ENCODE measurements at places on chromosomes 7 and 10.

DNA sequence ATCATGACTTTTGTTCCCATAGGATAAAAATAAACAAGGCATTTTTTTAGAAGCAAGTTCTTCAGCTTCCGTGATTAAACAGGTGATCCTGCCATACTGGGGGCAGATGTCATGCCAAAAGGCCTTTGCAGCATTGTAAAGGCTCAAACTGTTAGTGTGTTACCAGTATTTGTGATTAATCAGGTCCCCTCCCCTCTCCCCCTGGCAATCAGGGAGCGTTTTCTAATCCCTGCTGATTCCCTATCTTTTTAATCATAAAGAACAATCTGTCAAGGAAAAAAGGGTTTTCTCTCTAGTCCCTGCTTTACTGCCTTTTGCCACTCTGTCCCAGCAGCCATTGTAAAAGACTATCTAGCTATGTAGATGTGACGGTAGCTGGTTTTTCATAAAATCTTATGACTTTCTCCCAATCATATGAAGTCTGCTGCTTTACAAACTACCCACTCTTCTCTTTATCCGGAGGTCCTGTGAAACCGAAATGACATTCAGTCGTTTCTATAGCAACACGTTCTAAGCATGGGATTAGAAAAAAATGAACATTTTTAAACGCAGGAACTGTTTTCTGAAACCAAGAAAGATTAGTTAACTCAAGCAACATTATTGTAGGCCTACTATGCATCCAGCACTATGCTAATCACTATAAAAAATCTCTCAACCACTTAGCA lies 210.9 kb downstream of the RNLS start:
- DNase-seq, result no peak

- DNase-seq, result no peak
Observed at GRCh38 chr7:26500749-26501352, 209.2 kb downstream of the SNX10 start.

DNA sequence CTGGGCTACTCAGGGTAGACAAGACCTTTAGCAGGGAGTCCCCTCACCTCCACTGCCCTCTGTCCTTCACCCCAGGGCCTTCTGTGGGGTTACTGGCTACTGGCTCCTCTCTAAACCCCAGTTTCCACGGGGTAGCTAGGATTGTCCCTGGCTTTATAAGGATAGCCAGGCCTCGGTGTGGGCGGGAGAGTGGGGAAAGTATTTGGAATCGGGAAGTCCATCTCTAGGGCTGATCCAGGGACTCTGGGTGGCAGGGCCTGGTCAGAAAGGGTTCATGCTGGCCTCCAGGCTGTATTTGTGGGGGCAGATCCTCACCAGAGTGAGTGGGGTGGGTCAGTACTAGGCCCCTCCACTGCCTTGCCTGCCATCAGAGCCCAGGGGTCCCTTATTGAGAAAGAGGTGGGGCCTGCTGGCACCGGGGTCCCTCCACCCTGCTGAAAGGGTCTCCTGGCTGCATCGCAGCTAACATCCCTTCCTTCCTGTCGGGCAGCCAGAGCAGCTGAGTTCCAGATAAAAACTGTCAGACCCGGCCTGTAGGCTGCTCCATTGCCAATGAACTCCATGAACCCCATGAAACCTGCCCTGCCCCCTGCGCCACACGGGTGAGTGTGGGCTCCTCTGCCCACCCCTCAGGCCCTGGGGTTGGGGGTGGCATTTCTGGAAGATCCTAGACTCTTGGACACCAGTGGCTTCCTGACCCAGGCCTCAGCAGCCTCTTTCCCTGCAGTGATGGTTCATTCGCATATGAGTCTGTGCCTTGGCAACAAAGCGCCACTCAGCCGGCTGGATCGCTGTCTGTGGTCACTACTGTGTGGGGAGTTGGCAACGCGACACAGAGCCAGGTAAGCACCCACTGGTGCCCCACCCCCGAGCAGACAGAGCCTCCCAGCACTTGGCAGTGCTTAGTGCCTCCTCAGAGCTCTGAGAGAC lies 7.3 kb downstream of the ZMIZ2 start:
- DNase-seq, result no peak

DNA sequence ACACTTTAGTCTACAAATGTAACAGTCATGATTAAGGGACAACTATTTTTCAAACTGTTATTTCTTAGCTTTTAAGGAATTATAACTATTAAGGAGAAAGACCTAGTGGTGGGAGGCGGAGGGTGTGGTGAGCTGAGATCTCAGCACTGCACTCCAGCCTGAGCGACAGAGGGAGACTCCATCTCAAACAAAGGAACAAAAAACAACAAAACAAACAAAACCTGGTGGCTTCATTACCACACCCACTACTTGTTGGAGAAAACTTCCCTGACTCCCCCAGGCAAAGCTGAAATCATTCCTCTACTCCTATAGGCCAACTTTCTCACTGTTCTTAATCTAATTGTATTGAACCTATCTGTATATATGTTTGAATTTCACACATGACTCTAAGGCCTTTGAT lies 3.2 kb downstream of the POLR1F start:
- DNase-seq, result no peak

DNA sequence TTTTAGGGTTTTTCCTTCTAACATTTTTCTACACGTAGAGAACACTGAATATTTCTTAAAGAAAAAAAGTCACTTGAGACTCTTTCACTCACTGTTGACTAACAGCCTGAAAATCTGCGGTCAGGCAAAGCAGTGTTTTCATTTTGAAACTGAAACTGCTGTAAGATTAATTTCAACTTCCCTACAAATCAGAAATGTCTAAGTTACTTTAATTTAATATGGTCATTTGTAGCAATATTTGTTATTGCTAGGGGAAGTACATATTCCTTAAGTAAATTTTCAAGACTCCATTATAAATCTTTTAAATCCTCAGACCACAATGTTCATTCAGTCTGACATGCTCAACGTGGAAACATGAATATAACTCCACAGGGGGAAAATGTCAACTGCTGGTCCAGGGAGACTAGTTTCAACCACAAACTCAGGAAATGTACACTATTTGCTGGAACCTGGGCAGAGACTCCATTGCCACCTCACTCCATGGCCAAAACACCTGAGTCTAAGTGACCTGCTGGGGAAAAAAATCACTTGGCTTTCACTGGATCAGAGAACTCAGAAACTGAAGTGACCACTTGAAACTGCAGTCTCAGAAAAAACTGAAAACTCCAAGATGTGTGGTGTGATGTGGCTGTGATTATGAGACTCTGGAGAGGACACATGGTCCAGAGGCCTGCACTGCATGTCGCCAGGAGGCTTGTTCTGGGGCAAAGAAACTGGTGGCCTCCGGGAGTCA lies 161.2 kb downstream of the TAX1BP1 start:
- DNase-seq, result no peak

GRCh38 chr10:28559618-28560017 lies 26.7 kb downstream of the WAC start:
- no peak for DNase-seq

GRCh38 chr10:49362596-49363260 lies 33.2 kb downstream of the DRGX start:
- no peak for DNase-seq

DNA sequence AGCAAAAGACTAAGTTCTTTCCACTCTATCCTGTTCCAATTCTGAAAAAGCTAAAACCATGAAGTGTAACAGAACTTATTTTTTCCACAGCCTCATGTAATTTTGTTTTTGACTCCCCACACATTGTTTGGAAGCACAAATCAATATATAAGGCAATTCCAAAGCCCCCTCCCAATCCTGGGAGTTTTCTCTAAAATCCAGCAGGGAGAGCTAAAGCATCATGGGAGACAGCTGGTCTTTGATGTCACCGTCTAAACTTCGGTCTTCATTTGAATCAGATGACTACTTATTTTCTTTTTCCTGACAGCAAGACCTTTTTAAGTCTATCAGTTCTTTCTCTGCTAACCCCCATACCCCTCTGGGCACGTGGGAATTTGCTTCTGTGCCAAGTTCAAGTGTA lies 33.3 kb upstream of the PON1 start:
- no peak for DNase-seq

DNA sequence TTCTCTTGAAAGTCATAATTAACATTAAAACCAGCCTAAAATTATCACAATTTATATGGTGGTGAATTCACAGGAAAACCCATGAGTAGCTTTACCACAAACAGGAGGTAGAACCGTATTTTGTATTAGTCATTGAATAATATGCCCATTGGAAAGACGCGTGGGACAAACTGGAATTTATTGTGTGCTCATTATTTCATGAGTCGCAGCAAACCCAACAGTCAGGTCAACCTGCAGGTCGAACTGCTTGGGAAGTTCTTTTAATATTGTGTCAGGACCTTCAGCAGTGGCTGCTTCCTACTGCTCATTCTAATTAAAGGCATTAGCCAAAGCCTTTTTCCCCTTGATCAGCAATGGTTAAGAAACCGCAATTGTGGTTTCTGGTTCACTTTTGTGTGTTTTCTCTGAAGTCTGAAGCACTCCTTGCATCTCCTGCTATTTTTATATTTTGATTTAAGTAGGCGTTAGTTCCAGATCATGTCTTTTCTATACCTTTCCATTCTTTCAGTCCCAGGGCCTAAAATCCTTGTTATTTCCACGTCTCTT lies 100.1 kb downstream of the RAB11FIP2 start:
- DNase-seq, result no peak

GRCh38 chr10:110747609-110748464 lies 103.7 kb downstream of the RBM20 start:
- DNase-seq, result no peak

DNA sequence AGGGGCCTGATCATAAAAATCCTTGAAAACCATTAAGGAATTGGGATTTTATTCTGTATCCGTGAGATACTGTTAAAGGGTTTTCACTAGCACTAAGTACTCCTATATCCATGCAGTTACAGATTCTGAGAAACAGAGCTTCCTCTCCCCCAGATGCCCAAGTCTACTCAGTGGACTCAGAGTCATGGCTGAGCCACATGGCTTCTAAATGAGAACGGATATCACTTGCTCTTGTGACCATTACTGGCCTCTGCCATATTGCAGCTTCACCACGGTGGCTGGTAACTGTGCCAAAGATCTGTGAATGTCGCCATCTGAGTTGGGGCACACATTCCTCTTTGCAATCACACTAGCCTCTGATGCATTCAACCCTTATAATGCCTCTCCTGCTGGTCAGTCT lies 42.0 kb upstream of the PALS2 start:
- no peak for DNase-seq

DNA sequence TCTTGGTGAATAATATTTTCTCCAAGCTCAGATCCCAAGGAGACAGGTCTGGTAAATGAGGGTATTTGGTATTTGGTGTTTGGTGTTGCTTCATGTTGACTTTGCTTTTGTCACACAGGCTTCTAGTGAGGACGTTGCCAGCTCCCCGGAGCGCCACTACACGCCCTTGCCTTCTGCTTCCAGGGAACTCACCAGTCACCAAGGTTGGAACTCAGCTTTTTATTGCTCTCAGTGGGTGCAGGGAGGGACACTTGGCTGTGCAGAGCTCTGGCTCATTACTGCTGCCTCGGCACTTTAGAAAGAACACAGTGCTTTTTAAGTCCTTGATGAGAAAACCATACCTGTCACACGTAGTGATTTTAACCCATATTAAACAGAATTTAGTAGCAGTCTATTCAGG lies 892.9 kb downstream of the LRMDA start:
- DNase-seq, result no peak

- no peak for DNase-seq
Observed at GRCh38 chr7:6401536-6401935, 46.2 kb downstream of the DAGLB start.

DNA sequence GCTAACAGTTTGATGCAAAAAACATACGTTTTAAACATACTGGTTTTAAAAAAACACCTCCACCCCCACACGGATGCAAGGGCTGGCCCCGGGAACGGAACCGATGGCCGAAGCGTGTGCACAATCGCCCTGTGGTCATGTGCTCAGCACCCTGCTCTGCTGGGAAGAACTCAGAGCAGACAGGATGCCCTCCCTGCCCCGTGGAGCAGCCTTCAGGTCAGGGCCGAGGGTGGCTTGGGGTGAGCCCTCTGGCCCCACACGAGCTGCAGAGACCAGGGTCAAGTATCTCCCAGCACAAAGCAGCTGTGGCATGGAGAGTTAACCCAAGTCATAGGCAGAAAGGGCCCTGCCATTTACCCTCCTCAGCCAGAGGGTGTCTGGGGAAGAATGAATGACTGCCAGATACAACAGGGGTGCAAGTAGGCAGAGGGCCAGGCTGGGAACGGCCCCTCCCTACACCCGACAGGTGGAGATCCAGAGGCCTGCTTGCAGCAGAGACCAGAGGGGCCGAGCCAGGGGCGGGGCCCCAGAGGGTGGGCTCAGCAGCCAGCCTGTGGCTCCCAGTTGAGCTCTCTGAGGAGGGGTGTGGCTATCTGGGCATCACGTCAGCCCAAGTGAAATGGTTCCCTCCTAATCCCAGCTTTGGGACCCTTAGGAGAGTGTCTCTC lies 56.8 kb downstream of the ZRANB1 start:
- no peak for DNase-seq

DNA sequence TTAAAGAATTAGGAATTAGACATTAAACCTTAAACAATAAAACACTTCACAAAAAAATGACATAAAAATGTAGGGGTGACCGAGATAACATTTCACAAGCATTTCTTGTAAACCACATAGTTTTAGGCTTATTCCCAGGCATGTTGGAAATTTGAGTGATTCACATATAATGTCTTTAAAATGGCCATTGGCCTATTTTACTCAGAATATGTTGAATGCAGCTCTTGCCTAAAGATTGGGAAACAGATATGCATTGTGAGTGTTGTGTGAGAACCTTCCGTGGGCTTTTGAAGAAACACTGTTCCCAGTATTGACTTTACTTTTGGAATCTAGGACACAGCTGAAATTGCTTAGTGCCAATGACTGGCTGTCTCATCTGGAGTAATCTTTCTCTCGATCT lies 79.6 kb downstream of the ARL5B start:
- no peak for DNase-seq

DNA sequence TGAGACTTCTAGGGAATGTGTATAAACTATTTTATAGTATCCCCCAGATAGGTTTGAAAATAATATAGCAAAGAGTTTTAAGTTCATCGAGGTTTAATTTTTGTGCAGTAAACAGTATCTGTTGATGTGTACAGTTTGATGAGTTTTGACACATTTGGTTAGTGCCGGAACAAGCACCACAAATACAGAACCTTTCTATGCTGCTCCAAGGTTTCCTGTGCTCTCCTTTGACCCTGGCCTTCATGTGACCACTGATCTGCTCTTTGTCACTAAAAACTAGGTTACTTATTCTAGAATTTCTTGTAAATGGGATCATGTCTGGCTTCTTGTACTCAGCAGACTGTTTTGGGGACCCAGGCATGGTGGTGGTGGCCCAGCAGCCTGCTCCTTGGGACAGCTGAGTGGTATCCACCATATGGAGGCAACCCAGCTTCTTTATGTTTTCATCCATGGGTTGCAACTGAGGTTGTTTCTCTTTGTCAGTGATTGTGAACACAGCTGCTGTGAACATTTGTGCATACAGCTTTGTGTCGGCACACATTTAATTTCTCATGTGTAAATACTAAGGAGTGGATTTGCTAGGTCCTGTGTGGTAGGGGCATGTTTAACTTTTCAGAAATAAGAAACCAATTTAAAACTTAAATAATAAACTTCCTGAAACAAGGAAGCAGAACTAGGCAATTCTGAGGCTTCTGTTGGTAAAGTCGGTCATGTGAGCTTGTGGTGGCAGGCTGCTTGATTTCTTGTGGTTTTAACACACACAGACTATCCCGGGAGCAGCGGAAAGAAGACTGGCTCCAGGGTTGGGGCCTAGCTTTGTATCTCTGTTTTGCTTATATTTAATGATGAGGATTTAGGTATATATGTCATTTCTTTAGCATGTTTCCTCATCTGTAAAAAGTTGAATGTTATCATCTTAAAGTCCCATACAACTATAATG lies 219.4 kb downstream of the ABCA13 start:
- DNase-seq, result no peak

GRCh38 chr10:110076559-110077318 lies 69.0 kb downstream of the ADD3 start:
- no peak for DNase-seq

- DNase-seq, result no peak
Observed at GRCh38 chr10:125017547-125018298, 75.8 kb downstream of the ZRANB1 start.
